Activated CD4-positive, CD25-positive, alpha-beta regulatory T cell treated with anti-CD3 and anti-CD28 coated beads, Interleukin-2, amount 50 U/mL, for 24 hours (primary cell): ENCODE measurements at places on chromosomes 5 and 9.

DNA sequence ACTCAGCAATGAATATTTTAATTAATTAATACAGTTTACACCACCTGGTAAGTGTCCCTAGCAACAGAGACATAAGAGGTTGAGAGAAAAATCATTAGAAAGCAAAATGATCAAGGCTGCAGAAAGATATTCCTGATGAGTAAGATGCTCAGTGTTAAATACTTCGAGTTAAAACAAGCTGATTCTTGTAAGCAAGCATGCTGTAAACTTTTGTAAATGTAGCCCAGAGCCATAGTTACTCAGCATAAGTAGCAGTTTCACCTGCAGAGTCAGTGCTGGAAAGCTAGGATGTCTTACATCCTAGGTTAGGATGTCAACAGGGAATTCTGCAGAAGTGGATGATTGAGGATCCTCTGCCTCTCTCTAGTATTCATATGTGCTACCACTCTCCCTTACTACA is 4.2 kb downstream of the PRKACG start:
- ATAC-seq, result no peak

DNA sequence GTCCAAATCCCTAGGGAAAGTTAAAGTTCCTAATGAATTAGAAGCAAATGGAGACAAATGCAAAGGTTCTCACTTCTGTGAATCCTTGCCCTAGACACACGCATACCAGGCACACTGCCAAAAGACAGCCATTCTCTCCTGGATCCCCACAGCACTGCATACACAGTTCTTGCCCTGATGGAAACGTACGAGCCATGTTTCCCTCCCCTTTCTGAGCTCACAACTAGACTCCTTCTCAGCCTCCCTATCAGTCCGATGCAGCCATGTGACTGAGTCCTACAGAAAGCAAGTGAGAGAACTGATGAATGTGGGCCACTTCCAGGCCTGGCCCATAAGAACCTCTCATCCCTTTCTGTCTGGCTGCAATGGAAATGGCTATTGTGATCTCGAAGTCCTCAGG is 92.0 kb downstream of the ZNF608 start:
- ATAC-seq, result no peak

GRCh38 chr9:102740578-102740977 is 254.6 kb upstream of the CYLC2 start:
- no peak for ATAC-seq

- no peak for ATAC-seq
These were observed at the start of gene MEGF10 for GRCh38 chr5:127290019-127290945. Gene MEGF10 (plus strand): TSS chr5:127290796. CDS start chr5:127331309, 40,513 bp downstream.

DNA sequence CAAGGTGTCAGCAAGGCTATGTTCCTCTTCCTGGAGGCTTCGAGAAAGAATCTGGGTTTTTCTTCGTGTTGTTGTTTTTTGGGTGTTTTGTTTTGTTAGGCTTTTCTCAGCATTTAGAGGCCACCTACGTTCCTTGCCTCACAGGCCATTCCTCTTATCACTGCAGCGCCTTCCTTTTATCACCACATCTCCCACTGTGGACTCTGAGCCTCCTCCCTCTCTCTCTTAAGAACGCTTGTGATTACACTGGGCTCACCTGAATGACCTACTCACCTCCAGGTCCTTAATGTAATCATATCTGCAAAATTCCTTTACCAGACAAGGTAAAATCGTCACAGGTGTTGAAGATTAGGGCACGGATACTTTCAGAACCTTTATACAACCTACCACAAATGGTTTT is 340.8 kb downstream of the DTWD2 start:
- no peak for ATAC-seq

- peak; percentile 64 for ATAC-seq
These were observed 39.8 kb upstream of the RANBP6 start for GRCh38 chr9:6055216-6055615.

GRCh38 chr5:159911349-159911748 is 4.9 kb upstream of the ADRA1B start:
- ATAC-seq, result no peak
